ENCODE measurements at places on chromosomes 5 and 9. TPM values are rescaled to one million over a fixed set of nuclear protein-coding genes. Genes with fewer than 3 reads are reported as not detected.

GRCh38 chr5:52956014-52956413 lies 33.1 kb upstream of the ITGA2 start:
- DNase-seq = no peak

DNA sequence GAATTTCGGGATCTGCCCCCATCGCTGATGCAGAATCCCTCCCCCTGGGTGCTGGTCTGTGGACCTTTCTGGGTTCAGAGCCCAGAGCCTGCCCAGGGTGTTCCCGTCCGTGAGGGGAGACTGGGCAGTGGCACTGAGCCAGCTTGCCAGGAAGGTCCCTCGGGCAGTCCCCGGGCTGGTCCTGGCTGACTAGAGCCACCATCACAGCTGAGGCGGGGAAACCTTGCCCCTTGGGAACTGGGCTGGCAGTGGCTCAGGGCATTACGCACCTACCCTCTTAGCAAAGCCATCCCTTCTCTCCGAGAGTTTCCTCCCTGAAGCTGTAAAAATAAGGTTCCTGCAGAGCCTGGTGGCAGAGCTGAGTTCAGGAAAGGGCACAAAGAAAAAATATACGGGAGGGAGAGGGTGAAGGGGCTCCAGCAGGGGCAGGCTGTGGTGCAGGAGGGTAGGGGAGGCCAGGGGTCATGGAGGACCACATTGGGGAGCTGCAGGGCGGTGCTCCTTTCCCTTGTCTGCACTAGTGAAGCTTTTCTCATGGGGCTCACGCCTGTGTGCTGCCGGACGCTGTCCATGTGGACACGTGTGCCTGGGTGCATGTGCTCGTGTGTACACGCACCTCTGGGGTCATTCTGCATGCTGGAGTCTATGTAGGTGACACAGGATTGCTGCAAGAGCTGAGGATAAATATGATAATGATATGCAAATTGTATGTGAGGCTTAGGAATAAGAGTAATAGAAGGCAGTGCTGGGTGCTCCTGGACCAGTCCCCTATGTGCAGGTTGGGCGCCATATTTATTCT lies 118.9 kb downstream of the LHX2 start:
- no peak for DNase-seq

DNA sequence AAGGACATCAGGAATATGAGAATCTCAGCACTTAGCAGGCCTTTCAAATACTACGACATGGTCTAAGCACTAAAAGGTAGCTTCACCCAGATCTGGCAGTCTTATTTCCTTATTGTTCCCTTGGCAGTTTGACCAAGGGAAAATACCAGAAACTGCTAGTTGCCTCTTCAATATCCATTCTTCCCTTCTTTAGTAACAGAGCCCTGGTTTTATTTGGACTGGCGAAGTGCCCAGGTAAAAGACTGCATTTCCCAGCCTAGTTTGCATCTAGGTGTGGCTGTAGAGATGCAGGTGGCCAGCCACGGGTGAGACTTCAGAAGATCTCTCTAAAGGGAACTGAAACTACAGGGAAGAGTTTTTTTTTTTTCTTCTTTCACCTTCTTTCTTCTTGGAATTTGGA lies 21.6 kb downstream of the DMRT2 start:
- DNase-seq = no peak

DNA sequence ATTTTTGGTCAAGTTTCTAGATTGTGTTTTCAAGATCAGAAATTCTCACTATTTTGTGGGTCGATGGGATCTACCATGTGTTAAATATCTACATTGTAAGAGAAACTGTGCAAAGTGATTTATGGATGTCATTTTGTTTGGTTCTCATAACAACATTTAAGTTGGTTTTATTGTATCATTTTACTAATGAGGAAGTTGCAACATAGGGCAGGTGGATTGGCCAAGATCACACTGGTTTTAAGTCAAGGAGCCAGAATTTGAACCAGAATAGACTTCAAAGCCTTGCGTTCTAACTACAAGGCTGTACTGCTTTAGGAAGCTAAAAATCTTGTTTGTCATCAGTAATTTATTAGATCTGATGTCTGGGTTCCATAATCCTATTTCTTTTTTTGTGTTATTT lies 23.4 kb downstream of the SH3TC2 start:
- DNase-seq = no peak

DNA sequence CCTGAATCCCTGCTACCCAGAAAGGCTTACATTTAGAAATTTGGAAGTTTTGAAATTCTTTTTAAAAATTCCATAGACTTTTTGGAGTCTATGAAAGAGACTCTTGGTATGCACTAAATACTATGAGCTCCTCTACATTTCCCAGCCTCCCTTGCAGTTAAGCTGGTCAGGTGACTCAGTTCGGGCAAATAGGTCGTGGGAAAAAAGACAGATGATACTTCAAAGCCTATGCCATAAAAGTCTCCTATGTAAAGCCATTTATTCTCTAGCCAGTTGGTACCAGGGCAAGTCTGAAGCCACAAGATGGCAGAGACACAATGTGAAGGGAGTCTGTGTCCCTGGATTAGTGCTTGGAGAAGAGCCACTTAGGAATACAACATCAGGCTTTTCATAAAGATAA lies 101.8 kb downstream of the BOD1 start:
- no peak for DNase-seq

DNA sequence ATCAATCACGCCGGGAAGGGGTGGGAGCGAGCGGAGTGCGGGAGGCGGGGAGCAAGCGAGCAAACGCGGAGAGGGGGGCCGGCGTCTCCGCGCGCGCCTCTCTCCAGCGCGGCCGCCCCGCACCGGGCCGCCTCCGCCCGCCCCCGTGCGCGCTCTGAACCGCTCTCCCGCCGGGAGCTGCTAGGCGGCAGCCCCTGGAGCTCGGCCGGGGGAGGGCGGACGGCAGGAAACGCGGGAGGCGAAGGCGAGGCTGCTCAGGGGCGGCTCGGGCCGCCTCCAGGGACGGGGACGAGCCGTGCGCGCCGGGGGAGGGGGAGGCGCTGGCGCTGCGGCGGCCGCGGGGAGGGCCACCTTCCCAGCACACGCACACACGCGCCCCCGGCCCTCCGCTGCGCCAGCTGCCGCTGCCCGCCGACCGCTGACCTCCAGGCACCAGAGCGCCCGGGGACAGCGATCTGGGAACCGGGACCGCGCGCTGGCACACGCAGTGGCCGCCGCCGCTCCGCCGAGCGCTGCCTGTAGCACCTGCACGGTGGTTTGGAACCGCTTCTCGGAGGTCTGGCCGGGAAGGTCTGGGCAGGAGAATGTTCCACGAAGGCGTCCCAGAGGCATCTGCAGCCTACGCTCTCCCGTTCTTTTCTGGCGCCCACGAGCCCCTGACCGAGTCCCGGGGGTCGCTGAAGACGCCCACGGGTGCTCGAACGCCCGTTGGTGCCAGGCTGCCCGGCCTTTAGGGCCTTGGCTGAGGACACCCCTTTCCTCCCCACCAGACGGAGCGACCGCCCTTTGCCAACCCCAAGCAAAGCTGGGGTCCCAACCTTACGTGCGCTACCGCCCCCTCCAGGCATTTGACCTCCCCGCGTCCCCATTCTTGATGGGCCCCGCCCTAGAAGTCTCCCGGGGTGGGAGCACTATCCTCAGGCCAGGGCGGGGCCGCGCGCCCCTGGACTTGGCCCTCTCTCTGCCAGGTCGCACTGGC lies at the start of gene GABBR2:
TSS of gene GABBR2 (minus strand) at position 3 of the 979 bp plus-strand sequence. CDS start 198 bp downstream, outside the sequence.
- DNase-seq = no peak

GRCh38 chr5:31598640-31599611 lies 40.0 kb upstream of the PDZD2 start:
- DNase-seq = no peak

GRCh38 chr9:82106536-82106935 lies 118.0 kb downstream of the SPATA31D1 start:
- DNase-seq = no peak

GRCh38 chr5:2378108-2378507 lies 373.4 kb downstream of the IRX2 start:
- DNase-seq = no peak

DNA sequence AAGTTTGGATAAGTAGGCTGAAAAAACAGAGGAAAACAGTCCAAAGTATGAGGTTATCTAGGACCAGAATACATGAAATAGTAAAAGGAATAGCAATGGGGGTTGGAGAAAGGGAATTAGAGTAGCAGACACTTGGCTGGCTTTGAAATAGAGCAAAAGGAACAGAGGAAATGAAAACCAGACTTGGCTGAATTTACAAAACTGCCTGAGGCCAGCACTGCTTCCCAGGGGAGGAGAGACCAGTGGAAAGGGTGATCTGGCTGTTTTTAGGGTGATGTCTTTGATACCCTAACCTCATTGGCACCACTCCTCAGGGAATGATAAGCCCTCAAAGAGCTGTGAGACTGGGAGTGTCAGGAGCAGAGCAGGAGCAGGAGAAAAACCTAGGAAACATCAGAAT lies 413.4 kb upstream of the SLC30A5 start:
- no peak for DNase-seq

DNA sequence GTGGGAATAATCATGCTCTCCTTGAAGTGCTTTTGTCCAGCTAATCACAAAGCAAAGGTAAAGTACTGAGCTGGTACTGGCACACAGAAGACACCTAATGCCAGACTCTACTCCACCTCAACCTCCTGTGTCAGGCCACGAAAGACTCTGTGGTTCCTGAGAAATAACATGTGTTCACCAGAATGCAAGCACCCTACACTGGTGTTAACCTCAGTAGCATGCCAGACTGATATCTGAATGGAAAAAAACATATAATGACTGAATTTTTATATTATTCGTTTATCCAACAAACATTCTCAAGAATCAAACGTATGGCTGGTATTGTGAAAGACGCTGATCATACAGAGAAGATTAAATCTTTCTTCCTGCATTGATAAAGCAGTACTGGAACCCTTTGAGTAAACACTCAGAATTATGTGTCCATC lies 97.1 kb upstream of the IFNE start:
- DNase-seq = no peak

GRCh38 chr5:159886296-159886695 lies 30.0 kb upstream of the ADRA1B start:
- no peak for DNase-seq

DNA sequence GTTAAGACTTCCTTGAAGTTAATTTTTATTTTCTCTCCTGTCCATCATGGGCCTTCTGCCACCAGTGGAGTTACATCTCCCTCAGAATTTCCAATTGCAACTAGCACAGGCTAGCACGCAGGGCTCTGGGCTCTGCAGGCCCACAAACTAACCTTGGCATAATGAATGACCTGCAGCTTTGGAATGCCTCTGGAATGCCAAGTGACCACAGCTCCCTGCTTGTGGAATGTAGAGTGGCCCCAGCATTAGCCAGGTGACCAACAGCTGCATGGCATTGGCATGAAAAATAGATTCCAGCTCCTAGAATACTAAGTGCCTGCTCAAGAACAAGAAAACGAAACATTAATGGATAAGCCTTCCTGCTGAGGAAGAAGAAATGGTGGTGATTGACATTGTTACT lies 726.1 kb downstream of the BRINP1 start:
- DNase-seq = no peak

GRCh38 chr5:102865171-102865509 lies 110.0 kb downstream of the PAM start:
- DNase-seq = no peak

- no peak for DNase-seq
Measured at GRCh38 chr5:102866237-102866600, 111.1 kb downstream of the PAM start.

DNA sequence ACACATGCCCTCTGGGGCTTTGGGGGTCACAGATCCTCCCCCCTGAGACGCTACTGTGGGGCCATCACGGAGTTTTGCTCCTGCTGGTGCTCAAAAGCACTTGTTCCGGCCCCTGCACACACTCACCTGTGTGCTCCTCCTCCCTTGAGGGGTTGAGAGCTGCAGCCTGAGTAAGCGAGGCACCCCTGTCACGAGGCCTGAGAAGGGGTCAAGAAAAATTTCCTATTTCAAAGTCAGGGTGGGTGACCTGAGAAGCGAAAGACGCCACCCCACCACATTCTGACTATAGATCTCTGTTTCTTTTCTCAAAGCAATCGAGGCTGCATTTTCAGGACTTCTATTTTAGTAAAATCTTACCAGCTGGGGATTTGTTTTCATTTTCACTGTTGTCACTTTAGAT lies 138.5 kb downstream of the DCP2 start:
- no peak for DNase-seq

DNA sequence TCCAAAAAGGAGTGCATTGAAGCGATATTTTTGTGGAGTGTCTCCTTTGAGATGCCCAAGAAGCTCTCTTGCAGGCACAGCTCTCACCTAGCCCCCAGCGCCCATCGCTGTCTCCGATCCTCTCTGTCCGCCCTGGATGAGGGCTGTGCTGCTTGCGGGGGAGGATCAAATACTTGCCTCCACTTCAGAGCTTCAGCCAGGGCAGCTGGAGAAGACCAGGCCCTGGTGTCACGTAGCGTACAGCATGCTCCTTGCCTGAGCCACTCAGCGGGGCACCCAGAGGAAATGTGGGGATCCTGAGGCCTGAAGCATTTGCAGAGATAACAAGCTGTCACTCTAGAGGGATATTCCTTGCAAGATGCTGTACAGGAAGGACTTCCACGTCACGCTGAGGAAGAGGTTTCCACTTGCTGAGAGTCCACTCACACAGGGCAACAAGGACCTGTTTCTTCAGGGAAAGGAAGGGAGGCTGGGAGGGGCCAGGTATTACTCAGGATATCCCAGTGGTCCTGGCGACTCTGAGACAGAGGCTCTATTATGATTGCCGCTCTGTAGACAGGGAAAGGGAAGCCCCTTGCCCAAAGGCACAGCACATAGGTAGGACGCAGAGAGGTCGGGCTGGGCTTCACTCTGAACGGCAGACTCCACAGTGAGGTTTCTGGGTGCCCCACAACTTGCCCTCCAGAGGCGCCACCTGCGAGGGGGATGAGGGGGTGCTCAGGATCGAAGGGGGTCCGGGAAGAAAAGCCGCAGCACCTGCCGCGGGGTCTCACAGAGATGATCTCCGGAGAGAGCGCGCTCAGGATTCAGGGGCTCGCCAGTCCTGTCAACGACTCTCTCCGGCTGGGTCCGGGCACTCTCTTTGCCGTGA lies 64.0 kb downstream of the CRB2 start:
- no peak for DNase-seq

GRCh38 chr5:163489055-163489744 lies 16.2 kb upstream of the MAT2B start:
- no peak for DNase-seq

GRCh38 chr5:55300890-55301289 lies 6.6 kb downstream of the DHX29 start:
- DNase-seq = no peak

GRCh38 chr5:95020345-95020744 lies 264.5 kb downstream of the MCTP1 start:
- no peak for DNase-seq

DNA sequence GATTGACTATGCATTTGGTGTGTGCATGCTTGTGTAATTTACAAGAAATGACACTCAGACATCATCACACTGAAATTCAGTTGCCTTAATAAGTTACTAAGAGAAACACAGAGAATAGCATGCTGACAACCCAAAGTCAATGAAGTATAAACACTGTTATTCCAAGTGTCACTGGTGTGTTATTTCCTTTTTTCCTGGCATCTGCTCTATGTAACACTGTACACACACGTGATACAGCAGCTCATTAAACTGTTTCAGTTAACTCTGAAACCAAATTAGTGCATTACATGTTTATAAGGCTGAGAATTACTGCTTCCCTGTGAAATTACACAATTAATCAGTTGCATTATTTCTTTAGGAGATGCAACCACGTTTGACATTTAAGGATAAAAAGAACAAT lies 252.7 kb downstream of the EFNA5 start:
- DNase-seq = no peak

- peak; percentile 53 for DNase-seq
Measured at GRCh38 chr5:14199902-14200301, 56.8 kb downstream of the TRIO start.

GZMA gene
- 0.87 TPM for total RNA-seq

DNAI1 gene
- not detected for total RNA-seq

PCDHGA10 gene
- total RNA-seq = 5.3 TPM

WNK2 gene
- 250 TPM for total RNA-seq

ARSI gene
- total RNA-seq = 0.25 TPM

MLANA gene
- total RNA-seq = not detected

ASTN2 gene
- total RNA-seq = 11.3 TPM

IFNA17 gene
- not detected for total RNA-seq
